Cardiac septum (tissue), 1 donor: ENCODE measurements at places on chromosomes 7 and 10. TPM values are rescaled to one million over a fixed set of nuclear protein-coding genes. Genes with fewer than 3 reads are reported as not detected.

DNA sequence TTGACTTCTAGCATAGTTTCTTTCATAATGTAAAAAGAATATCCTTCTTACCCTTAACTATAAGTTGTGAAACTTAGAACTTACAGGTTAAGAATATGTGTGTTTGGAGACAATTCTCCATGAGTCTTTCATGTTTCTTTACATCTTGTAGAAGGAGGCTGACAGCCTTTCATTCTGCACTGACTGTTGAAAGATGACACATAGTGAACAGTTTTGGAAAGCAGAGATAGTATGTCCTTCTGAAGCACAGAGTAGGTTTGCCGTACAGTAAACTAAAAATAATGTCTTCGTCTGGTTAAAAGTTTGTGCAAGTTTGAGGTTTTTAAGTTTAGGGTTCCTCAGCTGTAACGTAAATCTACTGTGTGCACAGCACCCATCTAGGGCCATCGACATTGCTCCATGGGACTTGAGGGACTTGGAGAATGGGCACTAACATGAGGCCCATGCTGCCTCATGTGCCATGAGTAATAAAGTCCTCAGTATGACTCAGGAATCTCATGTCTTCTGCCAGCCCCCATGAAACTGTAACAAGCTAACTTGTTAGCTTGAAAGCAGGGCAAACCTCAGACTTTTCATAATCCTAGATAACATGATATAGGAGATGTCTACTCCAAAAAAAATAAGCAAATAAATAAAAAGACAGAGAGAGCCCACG lies 24.5 kb upstream of the ELAPOR2 start:
- no peak for DNase-seq

DNA sequence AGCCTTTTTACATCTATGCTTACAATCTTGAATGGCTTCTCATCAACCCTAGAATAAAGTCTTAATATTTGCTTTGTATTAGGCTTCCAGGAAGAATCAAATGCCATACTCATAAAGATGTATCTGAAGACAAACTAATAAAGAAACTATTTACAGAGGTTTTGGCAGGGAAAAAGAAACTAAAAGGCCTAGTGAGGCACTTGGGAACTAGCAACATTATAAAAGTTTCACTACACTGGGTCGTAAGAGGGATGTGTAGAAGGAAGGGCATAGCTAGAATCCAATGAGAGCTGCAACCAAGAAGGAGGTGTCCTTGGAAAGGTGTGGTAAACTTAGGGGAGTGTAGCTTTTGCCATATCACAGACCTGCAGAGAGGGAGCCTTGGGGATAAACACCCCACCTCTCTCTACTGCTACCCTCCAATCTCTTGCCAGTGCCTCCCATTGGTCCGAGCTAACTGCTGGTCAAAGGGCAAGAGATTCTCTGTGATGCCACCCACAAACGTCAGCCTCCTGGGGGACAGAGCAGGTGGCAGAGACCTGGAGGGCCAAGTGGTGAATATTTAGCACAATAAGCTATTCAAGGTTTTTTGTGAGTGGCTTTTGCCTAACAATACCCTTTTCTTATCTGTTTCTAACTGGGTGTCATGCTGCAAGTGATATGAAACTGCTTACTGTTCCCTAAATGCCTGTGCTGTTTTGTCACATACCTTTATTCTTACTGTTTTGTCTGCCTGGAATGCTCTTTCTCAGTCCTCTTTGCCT lies 60.7 kb downstream of the CPED1 start:
- DNase-seq, result no peak

- DNase-seq, result no peak
Measured at GRCh38 chr10:74587109-74587854, 239.1 kb upstream of the KAT6B start.

DNA sequence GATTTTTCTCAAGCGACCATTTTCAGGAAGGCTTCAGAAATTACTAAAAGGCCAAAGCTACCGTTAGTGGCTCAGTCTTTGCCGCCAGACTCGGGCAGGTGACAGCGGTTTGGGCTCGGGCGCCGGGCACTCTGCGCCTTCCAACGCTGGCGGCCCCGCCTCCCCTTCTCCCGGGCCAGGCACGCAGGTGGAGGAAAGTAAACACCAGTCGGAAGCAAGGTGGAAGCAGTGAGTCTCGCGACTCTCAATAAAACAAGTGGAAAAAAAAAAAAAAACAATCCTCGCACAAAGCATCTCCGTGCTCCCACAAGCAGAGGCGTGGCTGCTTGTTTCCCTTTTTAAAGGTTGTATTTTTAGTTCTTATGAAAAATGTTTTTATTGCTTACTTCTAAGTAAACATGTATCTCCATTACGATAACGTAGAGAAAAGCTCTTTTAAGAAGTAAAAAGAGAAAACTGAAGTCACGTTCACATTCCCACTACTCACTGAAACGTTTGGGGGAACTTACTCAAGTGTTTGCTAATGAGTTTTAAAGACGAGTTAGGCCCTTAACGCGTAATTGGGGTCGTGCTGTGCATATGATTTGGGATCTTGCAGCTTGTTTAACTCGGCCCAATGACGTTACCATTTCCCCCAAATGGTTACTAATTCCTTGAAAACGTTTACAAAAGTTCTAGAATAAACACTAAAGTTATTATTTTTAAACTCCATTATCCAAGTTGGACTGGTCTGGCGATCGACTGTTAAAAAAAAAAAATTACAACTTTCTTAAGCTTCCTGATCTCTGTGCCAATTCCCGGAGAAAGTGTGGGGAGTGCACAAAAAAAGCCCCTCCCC lies 864 bp downstream of the CDCA7L start:
- peak; percentile 78 for DNase-seq

DNA sequence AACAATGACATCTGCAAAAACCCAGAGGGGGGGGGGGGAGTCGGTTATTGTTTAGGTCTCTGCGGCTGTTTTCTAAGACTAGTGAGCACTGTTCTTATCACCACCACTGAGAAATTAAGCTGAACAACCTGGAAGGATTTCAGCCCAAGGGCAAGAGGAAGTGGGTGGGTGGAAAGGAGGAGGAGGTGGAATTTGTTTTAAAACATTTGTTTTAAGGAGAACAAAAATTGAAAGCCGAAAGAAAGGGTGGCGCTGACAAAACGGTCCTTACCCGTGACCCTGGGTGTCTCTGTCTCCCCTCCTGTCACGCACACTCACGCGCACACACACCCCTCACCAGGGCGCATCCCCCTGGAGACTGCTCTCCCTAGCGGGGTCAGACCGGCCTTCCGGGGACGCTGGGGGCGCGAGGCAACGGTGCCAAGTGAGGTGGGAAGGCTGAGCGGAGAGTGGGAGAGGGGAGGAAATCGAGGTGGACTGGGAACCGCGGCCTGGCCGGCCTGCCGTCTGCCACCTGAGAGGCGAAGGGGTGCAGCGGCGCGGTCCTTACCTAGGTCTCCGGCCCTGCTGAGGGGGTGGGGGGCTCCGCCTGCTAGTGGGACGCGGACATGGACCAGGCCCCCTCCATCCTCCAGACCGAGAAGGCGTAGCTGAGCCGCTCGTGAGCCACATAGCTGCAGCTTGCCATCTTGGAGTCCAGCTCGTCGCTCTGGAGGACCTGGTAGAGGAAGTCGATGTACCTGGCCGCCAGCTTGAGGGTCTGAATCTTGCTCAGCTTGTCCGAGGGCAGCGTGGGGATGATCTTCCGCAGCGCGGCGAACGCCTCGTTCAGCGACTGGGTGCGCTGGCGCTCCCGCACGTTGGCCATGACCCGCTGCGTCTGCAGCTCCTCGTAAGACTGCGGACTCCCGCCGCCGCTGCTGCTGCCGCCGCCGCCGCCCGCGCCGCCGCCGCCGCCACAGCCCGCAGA lies 1.0 kb downstream of the TWIST1 start:
- no peak for DNase-seq

GRCh38 chr10:112961609-112962008 lies 11.6 kb downstream of the TCF7L2 start:
- no peak for DNase-seq

DNA sequence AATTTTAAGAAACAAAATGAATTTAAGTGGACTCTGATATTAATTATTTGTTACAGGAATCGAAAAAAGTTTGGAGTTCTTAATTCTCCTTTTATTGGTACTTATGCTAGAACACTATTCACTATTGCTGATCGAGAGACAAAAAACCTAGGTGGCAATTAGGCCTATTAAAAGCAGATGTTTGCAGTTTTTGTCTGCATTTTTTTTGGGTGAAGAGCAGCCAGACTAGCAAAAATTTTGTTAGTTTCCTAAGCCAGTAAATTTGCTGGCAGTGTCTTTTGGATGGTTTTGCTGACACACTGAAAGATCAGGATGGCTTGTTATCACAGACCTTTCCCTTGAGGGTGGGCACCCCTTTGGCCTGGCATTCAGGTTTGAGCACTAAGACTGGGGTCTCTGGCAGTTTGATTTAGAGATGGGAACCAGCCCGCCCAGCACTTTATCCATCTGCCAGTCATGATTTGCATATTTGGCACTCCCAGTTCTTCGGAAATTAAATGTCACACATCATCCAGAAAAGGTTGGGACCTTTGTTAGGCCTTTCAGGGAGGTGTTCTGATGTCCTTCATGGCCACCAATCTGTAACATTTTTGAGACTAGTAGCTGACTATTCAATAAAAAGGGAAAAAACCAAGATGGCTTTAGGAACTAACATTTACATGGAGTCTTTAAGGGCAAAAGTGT lies 57.3 kb downstream of the INPP5F start:
- DNase-seq, result no peak

DNA sequence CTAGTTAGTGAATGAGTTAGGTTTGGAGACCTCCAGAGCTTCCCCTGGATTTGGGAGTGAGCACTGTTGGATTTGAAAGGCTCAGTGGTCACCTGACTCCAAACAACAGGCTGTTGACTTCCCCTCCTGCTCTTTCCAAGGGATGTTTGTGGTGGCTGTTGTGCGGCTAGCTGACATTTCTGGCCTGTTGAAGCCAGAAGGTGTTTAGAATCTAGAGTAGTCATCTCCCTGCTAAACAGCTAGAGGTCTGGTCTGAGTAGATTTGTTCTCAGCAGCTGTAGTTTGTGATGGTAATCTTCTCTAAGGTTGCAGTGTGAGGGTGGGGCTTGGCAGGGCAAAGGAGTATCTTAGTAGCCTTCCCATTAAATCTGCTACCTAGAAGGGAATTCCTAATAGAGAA lies 30.1 kb downstream of the BPGM start:
- DNase-seq, result no peak

- DNase-seq, result no peak
Measured at GRCh38 chr7:36644625-36645422, 79.5 kb downstream of the AOAH start.

Gene GPR158
- total RNA-seq, result 0.05 TPM

Gene ANKRD22
- 0.13 TPM for total RNA-seq

Gene GHRHR
- total RNA-seq, result not detected

Gene FAM171A1
- total RNA-seq, result 8.3 TPM
